ENCODE measurements at places on chromosomes 4 and X.

- DNase-seq = no peak
Measured at GRCh38 chr4:151750156-151750555, 10.7 kb downstream of the GATB start.

GRCh38 chr4:139333046-139333445 is 30.8 kb upstream of the NDUFC1 start:
- DNase-seq = no peak

- DNase-seq = peak; percentile 79
Measured at GRCh38 chr4:17232566-17233253, 279.2 kb downstream of the QDPR start.

GRCh38 chr4:125388613-125389012 is 73.9 kb downstream of the FAT4 start:
- peak; percentile 72 for DNase-seq

DNA sequence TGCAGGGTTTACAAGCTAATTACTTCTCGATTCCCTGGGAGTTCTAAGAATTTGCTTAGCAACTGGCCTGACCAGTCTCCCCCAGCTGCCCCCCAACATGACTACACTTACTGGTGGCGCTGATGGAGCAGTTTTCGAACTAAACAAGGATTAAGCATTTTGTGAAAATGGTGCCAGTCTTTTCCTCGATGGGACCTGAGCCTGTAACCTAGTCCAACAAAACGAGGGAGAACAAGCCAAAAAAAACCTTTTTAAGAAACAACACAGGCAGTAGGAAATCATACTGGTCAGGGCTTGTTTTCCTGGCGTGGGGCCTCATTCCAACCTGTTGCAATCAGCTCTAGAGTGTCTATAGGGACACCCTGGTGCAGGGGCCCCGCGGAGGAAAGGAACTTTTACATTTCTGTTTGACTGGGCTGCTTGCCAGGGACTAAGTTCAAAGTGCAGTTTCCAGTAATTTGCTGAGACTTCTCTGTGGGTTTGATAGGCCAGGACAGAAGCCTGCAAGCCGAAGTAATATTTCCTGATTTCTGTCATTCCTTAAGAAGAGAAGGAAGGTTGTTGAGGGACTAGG is 158.7 kb downstream of the SPRY1 start:
- peak; percentile 68 for DNase-seq

DNA sequence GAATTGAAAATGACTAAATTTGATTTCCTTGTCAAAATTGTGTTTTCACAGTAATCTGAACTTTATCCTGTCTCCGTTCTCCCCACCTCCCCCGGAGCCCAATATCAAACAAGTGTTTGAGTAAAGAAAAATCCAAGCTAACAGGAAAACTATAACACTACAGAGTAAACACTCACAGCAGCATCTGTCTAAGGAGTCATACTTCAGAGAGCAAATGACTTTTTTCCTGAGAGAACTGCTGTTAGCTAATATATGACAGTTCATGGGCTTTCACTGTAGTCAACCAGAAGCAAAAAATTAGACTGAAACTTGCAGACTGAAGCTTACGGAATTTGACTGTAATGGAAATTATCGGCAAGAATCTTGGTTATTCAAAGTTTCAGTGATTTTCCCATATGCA is 321.7 kb downstream of the ANKRD50 start:
- no peak for DNase-seq

GRCh38 chr4:55030589-55030988 is 94.8 kb downstream of the KDR start:
- DNase-seq = no peak

DNA sequence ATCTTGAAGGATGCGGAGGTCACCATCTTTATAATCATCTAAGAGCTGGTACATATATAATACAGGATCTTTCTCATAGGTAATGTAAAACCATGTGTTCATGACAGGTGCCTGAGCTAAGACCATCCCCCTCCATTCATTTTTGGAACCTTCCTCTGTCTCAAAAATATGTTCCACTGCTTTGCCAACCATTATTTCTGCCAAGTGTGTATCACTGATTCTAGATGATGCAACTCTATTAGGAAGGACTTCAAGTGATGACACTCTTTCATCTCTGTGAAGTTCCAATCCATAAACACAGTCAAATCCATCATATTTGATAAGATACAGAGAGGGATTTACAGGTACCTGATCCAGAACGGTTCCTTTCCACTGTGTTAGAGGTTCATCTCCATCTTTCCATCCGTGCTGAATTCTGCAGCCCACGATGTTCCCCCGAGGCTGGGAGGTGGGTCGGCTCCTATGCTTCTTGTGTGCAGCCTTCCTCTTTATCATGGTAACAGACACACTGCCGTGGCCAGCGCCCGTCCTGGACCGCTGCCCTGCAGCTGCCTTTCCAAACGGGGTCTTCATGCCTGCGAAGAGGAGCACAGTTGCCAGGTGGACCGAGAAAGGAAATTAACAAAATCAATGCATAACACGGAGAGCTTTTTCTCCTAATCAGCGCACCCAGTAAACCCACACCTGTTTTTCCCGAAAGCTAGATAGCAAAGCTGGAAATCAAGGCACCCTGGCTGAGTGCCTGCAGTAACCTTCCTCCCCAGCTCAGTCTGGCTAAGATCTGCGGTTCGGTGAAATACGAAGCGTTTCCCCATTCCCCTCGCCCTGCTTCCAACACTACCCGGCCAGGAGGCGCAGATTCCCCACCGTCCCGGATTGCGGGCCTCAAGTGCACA is 718 bp downstream of the SPIN3 start:
- peak; percentile 22 for DNase-seq

- DNase-seq = peak; percentile 17
Measured at GRCh38 chrX:1754077-1754476, 139.2 kb downstream of the ASMT start.

DNA sequence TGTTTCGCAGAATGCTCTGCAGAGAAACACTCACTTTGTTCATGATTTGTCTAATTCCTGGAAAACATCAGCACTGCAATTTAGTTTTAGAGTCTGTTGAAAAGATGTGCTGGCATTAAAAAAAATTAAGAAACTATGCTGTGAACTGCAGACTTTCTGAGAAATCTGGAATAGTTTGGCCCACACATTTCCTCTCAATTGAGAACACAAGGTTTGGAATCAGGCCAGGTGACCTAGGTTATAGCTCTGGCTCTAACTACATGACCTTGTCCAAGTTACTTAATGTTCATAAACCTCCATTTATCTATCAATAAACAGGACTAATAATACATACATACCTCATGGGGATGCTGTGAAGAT is 61.4 kb upstream of the ENPEP start:
- no peak for DNase-seq

GRCh38 chrX:111646515-111646914 is 34.5 kb upstream of the ALG13 start:
- DNase-seq = no peak

GRCh38 chr4:154491341-154492271 is at the start of gene DCHS2:
Gene DCHS2 (minus strand): TSS chr4:154491799. CDS start chr4:154491355, 444 bp downstream.
- DNase-seq = peak; percentile 35

GRCh38 chr4:8590546-8590880 is 2.1 kb upstream of the CPZ start:
- no peak for DNase-seq

DNA sequence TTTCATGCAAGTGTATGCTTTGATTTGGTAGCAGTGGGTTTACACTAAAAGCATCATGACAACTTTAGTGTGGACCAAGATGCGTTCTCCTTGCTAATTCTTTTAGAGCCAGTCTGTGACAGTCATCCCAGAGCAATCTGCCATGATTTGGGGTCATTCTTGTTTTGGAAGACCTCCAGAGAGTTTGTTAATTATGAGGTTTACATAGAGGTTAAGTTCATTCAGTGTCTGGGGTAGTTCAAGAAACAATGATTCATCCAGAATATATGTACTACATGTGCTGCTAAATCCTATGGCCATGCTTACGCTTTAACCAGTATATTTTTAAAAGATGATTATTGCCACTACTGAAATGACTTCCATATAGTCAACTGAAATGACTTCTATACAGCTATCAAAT is 328.5 kb upstream of the AGA start:
- DNase-seq = no peak

DNA sequence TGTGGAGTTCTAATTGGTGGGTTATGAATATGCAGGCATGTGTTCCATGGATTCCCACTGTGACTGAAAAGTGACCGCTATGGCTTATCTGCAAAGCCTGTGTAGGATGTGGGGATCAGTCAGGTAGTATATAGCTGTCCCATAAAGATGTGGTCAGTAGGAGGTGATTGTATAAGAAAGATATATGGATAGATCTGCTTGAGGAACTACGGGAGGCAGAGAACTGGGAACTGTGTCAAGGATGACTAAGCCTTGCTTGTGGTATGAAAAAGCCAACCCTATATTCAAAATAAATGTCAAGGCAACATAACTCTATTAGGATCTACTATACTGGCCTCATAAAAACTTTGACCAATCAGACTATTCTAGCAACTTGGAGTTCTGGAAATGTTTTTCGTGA is 185.2 kb downstream of the KLHL4 start:
- no peak for DNase-seq

DNA sequence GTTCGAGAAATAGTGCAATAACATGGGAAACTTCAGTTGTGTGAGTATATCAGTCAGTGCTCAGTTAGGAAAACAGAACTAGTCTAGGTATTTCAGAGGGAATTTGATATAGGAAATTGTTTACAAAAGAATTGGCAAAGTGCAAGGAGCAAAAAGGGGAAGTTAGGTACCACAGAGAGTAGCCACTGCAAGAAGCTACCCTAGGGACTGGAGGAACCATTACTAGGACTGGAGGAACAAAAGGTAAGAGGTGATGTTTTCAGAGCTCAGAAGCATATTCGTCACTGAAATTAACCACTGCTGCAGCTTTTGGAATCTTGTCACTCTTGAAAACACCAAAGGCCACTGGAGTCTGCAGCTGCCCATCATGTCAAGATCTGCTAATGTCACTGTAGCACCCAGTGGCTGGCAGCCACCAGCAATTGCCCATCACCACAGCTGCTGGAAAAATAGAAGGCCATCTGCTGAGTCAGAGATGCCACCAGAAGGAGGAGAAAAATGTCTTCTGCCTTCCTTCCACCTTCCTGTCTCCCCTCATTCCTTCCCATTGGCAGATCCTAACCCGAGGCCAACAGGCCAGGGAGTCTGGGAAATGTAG is 160.6 kb upstream of the RPS6KA3 start:
- DNase-seq = no peak

DNA sequence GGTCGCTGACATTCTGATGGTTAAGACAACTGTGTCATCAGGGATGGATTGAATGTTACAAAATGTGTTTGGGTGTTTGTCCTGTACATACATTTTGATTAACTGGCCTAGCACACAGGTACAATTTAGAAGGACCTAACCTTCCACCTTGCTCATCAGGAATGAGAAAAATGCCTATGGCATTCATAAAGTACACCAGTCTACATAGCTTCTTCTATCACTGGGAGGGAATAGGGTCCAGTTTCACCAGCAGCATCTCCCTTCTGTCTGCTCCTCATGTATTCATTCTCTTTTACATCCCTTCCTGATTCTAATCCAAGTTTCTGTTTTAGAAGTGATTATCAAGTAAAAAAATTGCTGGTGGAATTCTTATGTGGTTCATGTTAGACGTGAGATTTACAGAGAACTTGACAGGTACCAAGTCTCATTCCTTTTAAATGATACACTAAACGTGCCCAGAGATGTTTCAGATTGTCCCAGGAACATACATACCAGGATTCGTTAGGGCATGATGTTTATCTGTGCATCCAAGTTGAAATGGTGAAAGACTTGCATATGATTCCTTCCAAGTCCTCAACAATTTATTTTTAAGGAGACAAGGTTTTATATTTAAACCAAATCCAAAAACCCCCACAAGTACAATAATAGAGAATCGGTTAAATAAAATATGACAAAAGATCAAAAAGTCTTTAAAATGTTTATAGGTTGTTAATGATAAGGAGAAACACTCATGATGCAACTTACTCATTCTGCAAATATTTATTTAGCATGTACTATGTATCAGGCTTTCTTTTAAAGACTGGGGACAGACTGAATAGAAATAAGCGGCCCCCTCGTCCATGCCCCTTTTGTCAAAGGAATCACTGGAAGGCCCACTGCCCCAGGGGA is 359.1 kb downstream of the ZNF674 start:
- no peak for DNase-seq

DNA sequence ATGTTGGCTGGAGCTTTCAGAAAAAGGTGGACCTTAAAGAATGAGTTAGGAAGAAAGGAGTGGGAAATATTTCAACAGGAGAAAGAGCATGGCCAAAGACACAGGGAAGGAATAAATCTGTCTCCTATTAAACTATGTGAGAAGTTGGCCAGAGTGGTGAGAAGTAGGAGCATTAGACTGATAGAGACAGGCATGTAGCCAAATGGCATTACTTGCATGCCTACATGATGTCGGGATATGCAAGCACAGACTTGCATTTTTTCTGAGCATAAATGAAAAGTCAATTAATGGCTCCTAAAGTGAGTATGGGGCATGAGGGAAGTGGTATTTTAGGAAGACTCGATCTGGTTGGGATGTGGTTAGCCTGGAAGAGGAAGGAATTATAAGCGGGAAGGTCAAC is 279.6 kb upstream of the PITX2 start:
- DNase-seq = peak; percentile 20

DNA sequence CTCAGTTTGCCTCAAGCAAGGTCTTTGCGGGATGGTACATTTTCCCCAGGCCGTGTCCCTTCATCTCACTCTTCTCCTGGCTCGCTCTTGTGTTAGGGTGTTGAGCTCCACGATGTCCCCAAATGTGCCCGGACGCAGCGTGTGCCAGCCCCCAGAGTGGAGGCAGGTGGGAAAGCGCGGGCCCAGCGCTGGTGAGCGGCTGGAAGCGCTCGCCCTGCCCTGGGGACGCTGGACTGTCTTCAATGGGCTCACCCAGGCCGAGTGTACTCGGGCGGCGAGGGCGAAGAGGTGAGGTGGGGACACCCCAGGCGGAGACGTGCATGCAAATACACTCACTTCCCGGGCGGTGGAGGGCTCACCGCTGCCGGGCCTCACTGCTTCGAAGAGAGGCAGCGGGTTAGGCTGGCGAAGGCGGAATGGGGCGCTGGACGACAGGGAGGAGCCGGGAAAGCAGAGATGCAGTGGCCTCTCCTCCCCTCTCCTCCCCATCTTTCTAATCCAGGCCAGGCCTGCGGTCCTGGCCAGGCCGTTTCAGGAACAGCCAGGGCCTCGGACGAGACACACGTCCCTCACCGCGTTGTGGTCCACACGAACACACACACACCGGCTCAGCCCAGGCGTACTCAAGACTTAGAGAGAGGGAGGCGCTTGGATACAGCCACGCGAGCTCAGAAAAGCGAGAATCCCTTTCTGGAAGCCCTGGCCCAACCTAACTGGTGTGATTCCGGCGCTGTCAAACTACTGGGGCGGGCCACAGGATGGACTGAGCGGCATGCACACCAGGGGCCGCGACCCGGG is 2.2 kb downstream of the NKX6-1 start:
- peak; percentile 27 for DNase-seq

All from GM23248 (cell line).